ENCODE measurements at places on chromosomes 4 and X. TPM values are rescaled to one million over a fixed set of nuclear protein-coding genes. Genes with fewer than 3 reads are reported as not detected.
A peak's percentile ranks its signal among the peaks of the same experiment; 100 is the strongest.

IBSP gene
- not detected for total RNA-seq

STAP1 gene
- 29.5 TPM for total RNA-seq

DNA sequence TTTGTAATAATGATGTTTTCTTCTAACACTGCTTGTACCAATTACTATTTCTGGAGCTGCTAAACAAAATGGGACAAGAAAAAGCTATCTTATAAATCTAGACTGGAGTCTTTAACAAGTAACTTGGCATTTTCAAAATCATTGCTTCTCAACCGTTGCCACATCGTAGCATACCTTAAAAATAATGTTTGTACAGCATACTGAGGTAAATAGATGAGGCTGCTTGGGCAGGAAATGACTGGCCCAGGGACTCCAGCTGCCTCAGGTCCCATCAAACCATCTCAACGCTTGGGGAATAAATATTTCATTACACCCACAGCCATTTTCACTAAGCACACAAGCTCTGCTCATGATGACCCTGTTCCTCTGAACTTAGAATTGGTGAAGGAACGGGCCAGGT, 115.1 kb downstream of the SPANXA1 start:
- DNase-seq = no peak

GRCh38 chrX:132219343-132219768, at the start of gene RAP2C:
RAP2C (minus strand) TSS chrX:132219447; CDS start chrX:132217268, 2,179 bp downstream.
- peak; percentile 68 for DNase-seq

CXorf49 gene
- total RNA-seq = not detected

DNA sequence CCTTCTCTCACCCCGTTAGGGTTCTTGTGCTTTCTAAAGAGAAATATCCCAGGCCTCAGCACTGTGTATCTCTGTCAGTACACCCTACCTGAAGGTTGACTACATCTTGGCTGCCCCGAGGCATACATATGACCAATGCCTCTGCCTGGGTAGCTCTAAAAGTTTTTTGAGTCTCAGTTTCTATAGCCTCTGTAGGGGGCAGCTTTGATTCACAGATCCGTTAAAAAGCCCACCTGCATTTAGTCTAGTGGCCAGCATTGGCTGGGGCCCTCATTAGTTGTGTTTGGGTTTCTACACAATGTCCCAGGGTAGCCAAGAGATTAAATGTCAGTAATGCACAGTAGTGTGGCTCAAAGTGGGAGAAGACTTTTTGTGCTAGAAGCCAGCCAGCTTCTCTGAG, 151.1 kb downstream of the CFAP299 start:
- DNase-seq = no peak

USP17L30 gene
- not detected for total RNA-seq

DNA sequence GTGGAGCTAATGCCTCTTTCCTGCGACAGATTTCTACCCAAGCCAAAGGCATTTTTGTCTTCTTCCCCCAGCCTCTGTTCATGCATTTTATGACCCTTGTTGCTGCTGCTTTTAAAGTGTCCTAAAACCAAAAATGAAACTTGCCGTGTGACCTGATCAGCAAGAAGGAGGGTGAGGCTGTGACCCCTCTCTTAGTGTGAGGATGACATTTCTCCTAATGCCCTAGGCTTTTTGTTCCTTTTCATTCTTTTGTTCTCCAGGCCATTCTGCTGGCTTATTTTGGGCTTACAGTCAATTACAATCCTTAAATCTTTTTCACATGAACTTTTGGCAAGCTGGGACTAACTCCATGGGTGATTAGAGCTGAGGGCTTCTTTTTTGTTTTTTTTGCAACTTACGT, 34.4 kb downstream of the PTTG2 start:
- DNase-seq = no peak

- DNase-seq = no peak
Observed at GRCh38 chr4:117965622-117966021, 68.7 kb upstream of the NDST3 start.

GRCh38 chrX:152817078-152817764, 13.3 kb downstream of the CETN2 start:
- peak; percentile 18 for DNase-seq

EREG gene
- total RNA-seq = not detected

DNA sequence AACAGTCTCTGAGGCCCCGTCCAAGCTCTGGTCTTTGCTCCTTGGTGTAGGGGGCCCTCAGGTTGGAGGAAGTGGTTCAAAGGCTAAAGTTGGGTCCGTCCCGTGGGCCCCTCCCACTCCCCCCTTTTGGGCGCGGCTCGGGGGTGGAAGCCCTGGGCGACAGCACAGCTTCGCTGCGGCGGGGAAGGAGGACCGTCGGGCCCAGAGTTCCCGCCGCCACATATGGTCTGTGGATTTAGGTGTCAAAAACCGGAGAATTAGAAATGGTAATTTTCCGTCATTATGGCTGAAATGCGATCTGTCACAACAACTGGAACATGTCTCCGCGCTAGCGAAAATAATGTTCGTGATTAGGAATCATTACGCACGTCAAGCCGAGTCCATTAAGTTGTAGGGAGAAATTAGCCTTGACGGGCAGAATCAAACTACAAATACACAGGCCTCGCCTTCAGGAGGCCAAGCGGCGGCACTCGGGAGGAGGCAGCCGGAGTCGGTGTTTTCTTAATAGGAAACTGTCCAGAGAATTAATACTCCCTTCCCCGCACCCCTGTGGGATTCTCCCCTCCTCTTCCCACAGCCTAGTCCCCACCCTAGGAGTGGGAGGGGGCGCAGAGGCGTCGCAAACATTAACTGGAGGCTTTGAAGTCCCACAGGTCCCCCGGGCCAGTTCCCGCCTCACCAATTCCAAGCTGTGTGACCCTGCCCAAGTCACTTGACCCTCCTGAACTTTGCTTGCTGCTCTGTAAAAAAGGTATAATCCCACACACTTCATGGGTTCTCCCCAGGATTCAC, 15.0 kb downstream of the NKX3-2 start:
- DNase-seq = no peak

CCDC110 gene
- total RNA-seq = not detected

DNA sequence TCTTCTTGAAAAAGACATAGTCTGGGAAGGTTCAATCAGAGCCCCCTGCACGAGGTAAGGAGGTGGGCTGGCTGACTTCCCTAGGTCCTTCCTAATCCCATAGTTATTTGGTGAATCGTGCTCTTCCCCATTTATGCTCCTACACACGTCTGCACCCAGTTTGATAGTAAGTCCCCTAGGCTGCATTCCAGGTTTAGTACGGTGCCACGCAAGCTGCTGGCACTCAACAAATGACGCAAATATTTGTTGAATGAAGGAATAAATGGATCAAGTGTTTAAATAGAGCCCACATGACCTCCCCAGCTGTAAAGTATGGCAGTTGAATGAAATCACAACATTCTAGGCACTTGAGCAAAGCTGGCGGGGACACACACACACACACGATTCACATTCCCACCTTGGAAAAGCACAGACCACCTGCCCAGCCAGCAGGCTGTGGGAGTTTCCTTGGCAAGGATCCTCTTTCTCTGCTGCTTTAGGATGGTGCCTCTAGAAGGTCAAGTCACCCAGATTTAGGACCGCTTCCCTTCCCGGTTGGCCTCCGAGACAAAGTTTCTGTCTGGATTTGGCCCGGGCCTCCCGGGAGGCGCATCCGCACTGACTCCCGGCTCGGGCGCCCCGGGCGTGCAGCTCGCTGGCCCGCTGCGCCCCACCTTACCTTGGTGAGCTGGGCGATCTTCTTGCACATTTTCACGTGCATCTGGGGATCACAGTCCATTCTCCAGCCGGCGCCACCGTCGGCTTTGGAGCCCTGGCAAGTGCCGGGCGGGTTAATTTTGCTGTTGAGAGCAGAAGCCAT, 721 bp downstream of the FAM184B start:
- no peak for DNase-seq

DNA sequence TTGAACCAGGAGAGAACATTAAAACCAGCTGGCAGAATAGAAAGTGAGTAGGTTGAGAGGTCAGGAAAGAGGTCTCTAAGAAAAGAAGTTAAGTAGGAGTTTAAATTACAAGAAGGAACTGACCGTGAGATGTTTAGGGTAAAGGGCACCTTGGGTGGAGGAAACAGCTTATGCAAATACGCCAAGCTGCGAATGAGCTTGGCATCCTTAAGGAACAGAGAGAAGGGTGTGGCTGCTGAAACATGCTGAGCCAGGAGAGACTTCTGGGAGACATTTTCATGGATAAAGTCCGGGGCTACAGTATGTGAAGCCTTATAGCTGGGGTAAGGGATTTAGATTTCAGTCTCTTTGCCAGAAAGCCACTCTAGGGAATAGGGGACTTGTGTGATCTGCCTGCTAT, 249.1 kb downstream of the KCNIP4 start:
- no peak for DNase-seq

RAB41 gene
- total RNA-seq = not detected

DNA sequence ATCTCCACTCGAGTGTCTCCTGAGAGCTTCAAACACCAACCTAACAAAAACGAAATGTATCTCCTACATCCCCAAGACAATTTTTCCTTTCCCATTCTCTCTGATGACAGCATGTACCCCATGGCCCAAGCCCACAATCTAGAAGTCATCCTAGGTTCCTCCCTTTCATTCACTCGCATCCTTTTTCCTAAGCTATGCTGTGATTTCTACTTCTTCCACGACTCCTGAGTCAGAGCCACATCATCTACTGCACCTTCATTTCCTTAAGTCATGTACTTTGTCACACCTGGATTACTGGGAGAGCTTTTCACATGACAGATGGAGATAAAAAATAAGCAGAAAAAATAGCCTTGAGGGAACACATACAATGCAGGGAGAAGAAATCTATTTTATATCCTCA, 20.1 kb downstream of the C4orf36 start:
- no peak for DNase-seq

NSG1 gene
- 7.7 TPM for total RNA-seq

GRCh38 chrX:111283446-111283845, 13.2 kb upstream of the CAPN6 start:
- no peak for DNase-seq

MSANTD1 gene
- 0.65 TPM for total RNA-seq

GRCh38 chr4:81814987-81815541, 343.4 kb upstream of the RASGEF1B start:
- DNase-seq = no peak

- DNase-seq = no peak
Observed at GRCh38 chr4:54513741-54514140, 144.0 kb upstream of the KIT start.

DNA sequence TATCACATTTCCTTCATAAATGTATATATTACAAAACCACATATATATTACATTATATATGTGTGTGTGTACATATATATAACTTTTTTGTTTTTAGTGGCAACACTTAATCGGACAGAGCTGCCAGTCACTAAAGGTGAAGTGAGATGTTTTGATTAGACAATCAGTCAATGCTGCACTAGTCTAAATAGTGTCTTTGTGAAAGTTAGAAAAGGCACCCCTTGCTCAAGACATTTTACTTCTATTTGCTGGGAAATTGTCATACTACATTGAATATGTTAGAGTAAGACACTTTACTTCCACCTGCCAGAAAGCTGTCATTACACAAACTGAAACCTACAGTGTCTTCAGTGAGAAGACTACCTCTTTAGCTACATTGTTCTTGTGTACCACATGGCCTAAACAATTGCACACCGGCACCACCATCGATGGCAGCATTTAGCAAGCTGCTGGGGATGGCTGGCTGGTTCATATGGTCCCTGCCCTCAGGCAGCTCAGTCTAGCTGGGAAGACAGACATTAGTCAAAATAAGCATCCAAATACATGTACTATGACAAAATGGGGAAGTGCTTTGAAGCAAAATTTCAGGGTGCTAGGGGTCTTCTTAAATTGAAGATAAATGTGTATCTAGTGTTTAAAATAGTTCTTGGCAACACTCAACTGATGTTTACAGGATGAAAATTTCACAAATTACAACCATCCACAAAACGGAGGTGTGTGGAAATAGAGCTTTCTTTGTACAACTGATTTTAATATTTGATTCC, 148.1 kb upstream of the GATB start:
- no peak for DNase-seq

- no peak for DNase-seq
Observed at GRCh38 chr4:119218093-119218492, 5.6 kb downstream of the USP53 start.
